ENCODE measurements at places on chromosomes 16 and 17. TPM values are rescaled to one million over a fixed set of nuclear protein-coding genes. Genes with fewer than 3 reads are reported as not detected.

Gene FLYWCH2
- 34.0 TPM for total RNA-seq

Gene BTBD17
- total RNA-seq, result not detected

Gene ZNF385C
- not detected for total RNA-seq

Gene TBC1D3I
- total RNA-seq, result 1.1 TPM

Gene CACNG5
- not detected for total RNA-seq

Gene EFCAB3
- not detected for total RNA-seq

Gene THAP11
- total RNA-seq, result 27.1 TPM

Gene LPCAT2
- total RNA-seq, result 80.3 TPM

Gene KCNJ18
- total RNA-seq, result not detected

Gene HOXB1
- not detected for total RNA-seq

Gene SLFN11
- 202 TPM for total RNA-seq

Gene TP53TG3B
- not detected for total RNA-seq

Gene SLX4
- 6.3 TPM for total RNA-seq

Gene UTP18
- total RNA-seq, result 68.5 TPM

Gene CPHXL2
- total RNA-seq, result not detected

Gene HBZ
- total RNA-seq, result not detected

Gene GSE1
- 26.2 TPM for total RNA-seq

Gene MYH11
- total RNA-seq, result not detected

Gene OTOA
- 0.07 TPM for total RNA-seq

Gene EFNB3
- 0.53 TPM for total RNA-seq

Gene VAT1L
- total RNA-seq, result 2.4 TPM

Gene CACNG3
- not detected for total RNA-seq

Gene DDX19B
- 35.1 TPM for total RNA-seq

Gene RNF40
- 91.9 TPM for total RNA-seq

Gene TPSD1
- not detected for total RNA-seq

Gene TNFSF13
- 2.7 TPM for total RNA-seq

Gene SCRN2
- 18.2 TPM for total RNA-seq

Gene RCVRN
- total RNA-seq, result not detected

Gene SPN
- total RNA-seq, result not detected

Gene NPIPB5
- 375 TPM for total RNA-seq

Gene ZNF646
- 15.3 TPM for total RNA-seq

Gene SOX15
- total RNA-seq, result not detected

Gene MAPT
- total RNA-seq, result 0.07 TPM

Gene RGS11
- 3.1 TPM for total RNA-seq

Gene KRTAP9-8
- not detected for total RNA-seq

Gene KRTAP4-6
- not detected for total RNA-seq

Gene TP53TG3
- not detected for total RNA-seq

Gene CD300H
- total RNA-seq, result not detected

Gene FA2H
- total RNA-seq, result not detected

Gene CYBA
- total RNA-seq, result 64.0 TPM

Gene FBXW10
- not detected for total RNA-seq

Gene TAC4
- not detected for total RNA-seq

Gene MT1F
- total RNA-seq, result 0.53 TPM

Gene KRT40
- total RNA-seq, result not detected

Gene NOTUM
- total RNA-seq, result not detected

Gene CTRL
- total RNA-seq, result 0.57 TPM

Gene ASB16
- total RNA-seq, result not detected

Gene CAPNS2
- 3.3 TPM for total RNA-seq

Gene DOC2B
- 0.14 TPM for total RNA-seq

Gene SSTR5
- not detected for total RNA-seq
